ENCODE measurements at places on chromosomes 2 and 18.

DNA sequence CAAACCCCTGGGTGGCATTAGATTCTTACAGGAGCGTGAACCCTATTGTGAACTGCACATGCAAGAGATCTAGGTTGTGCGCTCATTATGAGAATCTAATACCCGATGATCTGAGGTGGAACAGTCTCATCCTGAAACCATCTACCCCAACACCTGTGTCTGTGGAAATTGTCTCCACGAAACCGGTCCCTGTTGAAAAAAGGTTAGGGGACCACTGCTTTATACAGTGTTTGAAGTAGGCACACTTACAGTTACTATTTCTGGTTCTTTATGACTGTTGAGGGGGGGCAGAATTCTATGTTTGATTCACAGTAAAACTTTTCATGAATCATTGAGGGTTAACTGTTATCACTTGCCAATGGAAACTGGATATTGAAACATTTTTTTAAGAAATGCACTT is 72.0 kb downstream of the RIF1 start:
- no peak for DNase-seq

- no peak for DNase-seq
Observed at GRCh38 chr2:133167990-133168389, 400.3 kb downstream of the NCKAP5 start.

DNA sequence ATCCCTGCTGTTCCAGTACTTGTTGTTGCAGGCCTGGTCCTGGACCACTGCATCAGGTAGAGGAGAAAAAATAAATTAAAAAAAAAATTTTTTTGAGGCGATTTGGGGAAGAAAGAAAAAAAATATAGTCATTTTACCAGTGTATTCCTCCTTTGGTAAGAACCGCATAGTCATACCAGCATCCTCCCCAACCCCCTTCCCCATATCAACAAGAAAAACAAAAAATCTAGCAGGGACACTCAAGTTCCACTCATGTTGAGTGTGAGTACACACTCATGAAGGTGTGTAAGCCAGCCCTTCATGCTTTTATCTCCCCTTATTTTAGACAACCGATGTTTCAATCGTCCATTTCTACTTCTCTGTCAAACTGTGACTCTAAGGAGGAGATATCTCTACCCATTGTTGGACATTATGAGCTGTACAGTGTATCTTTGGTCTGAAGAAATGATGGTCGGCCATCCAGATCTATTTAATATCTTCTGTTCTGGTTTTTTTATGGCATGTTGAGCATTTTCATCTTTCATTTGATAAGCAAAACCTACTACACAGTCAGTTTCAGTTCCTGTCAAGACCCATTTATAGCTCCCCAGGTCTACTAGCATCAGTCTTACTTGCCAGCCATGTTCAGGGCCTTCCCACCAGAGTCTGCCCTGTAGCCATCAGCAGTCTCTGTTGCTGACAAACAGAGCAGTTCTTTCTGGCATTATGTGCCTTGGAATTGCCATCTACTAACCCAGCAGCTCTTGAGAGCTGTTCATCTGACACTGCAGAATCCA is 20.0 kb downstream of the ELP2 start:
- DNase-seq: no peak

GRCh38 chr2:174951745-174952144 is 53.4 kb downstream of the CHN1 start:
- DNase-seq: no peak

DNA sequence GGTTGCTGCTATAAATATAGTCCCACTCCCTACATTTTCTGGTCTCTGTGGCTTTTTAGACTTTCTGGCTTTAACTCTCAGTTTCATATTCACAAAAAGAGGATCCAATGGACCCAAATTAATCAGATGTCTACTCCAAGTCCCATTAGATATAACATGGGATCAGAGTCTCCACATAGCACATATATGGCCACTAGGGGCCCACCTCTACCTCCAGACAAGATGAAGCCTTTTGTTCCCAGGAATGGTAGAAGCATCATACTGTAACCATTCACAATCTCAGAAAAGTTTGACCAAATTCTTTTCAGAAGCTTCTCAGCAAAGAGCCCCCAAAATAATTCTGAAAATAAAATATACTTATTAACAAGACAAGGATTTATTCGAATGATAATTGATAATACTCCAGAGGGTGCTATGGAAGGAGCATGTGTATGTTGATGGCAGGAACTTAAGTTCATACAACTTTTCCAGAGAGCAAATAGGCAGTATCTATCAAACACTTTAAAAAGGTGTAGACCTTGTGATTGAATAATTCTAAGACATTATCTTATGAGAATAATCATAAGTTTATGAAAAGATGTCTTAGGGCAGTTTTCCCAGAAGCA is 382.3 kb upstream of the CRIM1 start:
- no peak for DNase-seq

DNA sequence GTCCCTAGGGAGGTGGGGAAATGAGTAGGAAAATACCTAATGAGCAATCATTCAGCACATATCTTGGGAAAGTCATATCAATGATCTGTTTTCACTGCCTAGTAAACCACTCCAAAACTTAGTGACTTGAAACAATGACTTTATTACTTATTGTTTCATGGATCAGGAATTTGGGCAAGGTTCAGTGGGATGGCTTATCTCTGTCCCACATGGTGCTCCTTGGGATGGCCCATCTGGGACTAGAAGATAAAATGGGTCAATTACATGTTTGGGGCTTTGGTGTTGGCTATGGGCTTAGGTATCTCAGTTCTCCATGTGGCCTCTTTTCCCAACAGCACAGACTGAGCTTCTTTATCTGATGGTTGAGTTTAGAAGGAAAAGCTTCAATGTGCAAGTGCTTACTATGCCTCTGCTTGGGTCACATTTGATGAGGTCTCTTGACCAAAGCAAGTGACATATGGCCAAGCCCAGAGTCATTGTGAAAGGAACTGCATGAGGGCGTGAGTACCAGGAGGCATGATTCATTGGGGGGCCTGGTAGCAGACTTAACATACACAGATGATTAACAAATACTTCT is 218.1 kb upstream of the TNP1 start:
- no peak for DNase-seq

- no peak for DNase-seq
Observed at GRCh38 chr18:39072970-39073369, 1507.4 kb upstream of the CELF4 start.
